ENCODE measurements at places on chromosomes 12 and 14.

GRCh38 chr14:29222671-29223268 lies 456.2 kb downstream of the FOXG1 start:
- no peak for DNase-seq

DNA sequence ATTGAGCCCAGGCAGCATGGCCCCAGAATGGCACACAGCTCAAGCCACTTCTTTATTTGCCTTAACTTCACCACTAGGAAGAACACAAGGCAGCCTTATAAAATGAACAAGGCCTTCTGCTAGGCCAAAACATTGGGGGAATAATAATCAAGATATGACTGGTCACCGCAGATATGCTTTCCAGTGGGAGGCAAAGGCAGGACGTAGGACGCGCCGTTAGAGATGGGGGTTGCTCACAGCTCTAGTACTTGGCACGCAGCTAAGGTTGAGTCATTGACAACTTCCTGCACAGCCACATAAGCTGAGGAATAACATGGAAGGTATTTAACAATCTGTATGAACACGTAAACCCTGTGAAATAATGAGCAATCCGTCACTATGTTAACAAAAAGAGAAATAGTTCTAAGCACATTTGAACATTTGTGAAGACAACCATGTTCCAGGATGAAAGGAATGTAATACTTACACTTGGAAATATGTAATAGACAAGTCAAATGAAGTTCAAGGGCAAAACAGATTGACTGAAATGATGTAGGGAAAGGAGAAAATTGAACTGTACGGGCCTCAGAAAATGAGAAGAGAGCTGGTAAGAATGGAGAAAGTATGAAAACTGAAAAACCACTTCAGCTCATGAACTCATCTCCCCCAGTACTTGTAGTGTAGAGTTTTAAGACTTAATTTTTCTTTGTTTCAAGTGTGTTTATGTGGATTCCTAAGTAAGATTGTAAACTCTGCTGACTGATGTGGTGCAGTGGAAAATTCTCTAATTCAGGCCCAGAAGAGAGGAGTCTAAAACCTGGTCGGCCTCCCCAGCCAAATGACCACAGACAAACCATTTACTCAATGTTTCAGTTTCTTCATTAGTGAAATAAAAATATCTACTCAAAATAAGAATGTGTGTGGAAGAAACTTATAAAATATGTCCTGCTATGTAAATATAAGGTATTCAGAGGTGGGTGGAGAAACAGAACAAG lies 59.3 kb upstream of the CCDC91 start:
- DNase-seq = no peak

- no peak for DNase-seq
These were observed 4.9 kb upstream of the ATP23 start for GRCh38 chr12:57936513-57936883.

DNA sequence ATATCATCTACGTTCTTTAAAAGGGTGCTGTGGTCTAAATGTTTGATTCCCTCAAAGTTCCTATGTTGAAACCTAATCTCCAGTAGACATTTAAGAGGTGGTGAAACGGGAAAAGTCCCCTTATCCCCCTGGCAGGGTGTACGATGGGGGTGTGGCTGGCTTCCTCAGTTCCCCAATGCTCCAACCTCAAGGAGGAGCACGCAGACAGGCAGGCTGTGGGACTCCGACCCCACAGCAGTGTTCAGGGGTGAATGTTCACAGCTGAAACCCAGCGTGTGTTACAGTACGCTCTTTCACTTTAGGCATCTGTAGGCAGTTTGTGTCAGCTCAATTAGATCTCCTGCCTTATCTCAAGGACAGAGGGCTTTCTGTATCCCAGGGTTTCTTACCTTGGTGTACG lies 73.2 kb downstream of the SEC23A start:
- DNase-seq = no peak

DNA sequence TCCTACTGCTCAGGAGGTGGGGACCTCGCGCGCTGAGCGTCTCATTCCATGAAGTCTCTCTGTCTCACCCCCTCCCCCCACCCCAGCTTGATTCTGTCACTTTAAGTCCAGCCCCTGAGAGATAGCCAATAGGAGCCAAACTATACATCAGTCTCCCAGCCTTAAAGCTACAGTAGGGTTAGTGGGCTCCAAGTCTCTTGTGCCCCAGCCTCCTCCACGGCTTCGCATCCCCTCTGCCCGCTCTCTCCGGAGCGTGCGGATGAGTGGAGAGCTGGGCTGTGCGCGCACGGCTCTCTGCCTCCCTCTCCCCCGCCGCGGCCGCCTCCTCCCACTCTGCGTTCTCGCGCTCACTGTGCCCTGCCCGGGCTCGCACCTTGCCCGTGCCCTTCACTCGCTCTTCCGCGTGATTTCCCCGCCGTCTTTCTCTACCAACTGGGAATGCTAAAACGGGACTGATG lies at the start of gene ESRRB:
Gene ESRRB (plus strand): TSS at position 191 of the 458 bp plus-strand sequence. CDS start 265 bp downstream, at position 456.
- no peak for DNase-seq

DNA sequence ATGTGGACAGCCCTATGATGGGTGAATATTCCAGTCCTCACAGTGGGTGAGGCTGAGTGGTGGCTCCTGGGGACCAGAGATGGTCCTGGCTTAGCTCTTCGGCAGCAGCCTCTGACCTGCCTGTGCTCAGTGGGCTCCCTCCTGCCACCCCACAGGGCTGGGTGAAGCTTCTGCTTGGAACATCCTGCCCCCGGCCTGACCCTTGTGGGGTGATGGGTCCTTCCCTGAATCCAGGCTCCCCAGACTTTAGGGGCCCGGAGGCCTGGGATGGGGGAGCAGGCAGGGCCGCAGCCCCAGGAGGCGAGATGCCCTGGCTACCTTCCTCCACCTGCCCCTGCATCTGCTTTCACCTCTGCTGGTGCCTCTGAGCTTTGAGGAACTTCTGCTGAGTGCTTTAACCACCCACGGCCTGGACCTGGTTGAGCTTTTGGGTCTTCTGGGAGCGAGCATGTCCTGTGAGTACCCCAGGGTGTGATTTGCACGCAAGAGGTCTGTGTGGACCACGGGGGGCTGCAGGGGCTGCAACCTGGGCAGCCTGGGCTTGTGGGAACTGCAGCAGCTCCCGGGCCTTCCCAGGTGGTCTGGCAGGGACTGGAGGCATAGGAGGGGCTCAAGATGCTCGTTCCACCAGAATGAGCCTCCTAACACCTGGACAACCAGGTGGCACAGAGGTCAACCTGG lies 159.5 kb downstream of the KIF26A start:
- DNase-seq = no peak

- DNase-seq = no peak
These were observed 62.9 kb downstream of the EPS8 start for GRCh38 chr12:15726027-15726877.

- no peak for DNase-seq
These were observed 28.8 kb downstream of the BHLHE41 start for GRCh38 chr12:26096036-26096435.

DNA sequence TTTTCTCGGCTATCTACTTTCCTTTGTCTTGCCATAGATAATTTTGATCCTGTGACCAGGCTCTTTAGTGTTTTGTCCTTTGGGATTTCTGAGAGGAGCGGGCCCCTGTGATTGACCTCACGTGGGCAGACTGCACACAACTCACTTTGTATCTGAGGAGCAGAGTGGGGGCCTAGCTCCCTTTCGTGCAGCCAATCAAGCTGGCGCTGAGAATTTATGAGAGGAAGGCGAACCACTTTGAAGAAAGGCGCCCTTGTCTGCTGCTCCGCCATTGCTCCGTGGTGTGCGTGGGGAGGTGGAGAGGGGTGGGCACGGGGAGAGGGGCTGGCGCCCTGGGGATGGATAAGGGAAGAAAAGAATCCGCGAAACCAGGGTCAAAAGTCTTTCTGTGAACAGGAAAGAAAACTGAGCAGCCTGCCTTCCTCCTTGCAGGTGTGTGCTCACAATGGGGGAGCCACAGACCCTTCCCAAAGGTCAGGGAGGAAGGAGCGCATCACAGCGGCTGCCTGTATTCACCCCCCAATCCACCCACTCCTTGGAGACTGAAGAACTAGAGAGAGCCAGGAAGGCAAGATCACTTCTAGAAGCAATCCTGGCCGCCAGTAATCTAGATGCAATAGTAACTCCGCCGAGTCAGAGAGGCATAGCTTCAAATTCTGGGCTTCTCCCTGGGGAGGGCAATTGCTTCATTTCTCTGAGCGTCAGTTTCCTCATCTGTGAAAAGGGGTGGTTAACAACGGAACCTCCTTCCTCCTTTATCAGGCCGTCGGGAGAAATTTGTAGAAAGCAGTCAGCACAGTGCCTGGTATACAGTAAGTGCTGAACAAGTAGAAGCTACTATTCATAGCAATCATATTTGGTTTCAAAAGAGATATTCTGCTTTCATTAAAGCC lies 24.9 kb upstream of the MED13L start:
- no peak for DNase-seq

GRCh38 chr14:61452452-61452851 lies 131.1 kb downstream of the PRKCH start:
- no peak for DNase-seq

DNA sequence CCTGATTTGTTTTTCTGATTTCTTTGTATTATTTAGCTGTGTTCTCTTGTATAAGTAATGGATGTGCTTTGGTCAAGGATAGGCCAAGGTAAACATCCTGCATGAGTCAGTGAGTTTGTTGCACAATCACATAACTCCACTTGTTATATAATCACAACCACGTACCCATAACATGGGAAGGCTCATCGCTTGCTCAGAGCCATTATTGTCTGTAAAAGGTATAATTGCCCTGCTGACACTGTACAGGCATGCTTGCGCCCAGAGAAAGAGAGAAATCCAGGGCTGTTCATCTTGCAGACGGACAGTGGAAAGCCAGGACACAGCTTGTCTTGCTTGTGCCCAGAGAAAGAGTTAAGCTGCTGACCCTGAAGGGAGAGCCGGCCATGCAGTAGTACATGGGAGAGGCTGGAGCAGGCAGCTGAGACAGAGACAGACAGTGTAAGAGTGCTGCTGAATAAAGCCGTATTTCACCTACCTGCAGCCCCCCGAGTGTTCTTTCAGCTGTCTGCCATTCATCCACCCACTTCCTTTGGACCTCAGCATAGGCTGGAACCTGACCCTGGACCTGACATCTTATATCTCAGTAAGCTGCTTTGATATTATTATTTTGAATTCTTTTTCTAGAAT lies 174.7 kb upstream of the DAAM1 start:
- DNase-seq = no peak

DNA sequence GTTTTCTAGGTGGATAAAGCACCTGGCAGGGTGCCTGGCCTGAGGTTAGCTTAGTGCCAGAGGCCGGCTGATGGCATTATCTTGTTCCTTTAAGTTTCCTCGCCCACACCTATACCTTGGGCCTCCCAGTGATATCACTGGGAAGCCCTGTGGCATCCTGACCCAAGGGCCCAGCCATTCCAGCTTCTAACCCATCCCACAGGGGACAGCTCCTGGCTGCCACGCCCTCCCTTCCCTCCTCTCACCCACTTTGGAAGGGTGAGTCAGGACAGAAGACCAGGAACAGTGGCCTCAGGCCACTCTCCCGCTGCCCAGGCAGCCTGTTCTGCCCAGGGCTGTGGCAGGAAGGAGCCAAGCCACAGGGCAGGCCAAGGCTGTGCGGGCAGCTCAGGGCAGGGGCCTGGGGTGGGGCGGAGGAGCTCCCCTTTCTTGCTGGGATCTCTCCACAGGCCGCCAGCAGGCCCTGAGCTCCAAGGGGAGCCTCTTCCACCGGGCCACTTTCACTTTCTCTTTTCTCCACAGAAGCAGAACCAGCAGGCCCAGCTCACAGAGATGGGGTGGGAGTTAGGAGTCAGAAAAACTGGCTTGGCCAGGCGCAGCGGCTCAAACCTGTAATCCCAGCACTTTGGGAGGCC lies 75.1 kb downstream of the IRF2BPL start:
- no peak for DNase-seq

- no peak for DNase-seq
These were observed 12.2 kb downstream of the ACTN1 start for GRCh38 chr14:68966872-68967301.

GRCh38 chr14:38420048-38420447 lies 164.2 kb upstream of the CLEC14A start:
- no peak for DNase-seq

DNA sequence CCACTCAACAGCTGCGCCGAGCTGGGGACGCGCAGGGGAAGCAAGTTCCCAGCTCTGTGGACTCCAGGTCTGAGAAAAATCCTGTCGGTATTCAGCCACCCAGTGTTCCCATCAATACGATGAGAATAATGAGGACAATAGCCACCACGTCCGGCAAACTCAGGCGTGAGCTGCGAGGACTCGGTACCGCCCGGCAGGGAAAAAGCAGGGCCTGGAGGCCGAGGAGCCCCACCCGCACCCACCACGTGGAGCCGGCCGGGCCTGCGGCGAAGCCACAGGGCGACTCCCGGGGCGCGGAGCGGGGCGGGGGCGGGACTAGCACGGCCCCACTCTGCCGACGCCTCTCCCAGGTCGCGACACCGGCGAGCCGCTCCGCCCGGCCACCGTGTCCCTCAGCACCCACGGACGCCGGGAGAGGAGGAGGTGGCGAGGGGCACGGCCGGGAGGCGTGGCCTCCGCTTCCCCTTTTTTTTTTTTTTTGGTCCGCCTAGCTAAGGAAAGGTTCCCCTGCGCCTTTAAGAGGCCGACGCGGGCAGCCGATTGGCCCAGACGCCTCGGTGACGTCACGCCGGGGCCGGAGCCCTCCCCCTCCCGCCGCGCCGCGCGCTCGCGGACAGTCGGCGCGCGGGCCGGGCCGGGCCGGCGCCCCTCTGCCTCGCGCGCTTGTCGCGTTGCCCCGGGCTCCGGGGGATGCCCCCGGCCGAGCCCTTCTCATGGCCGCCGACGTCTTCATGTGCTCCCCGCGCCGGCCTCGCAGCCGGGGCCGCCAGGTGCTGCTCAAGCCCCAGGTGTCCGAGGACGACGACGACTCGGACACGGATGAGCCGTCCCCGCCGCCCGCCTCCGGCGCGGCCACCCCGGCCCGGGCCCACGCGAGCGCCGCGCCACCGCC lies at the start of gene MLXIP:
Gene MLXIP (plus strand): TSS at position 616 of the 892 bp plus-strand sequence. CDS start 98 bp downstream, at position 714.
- DNase-seq = no peak

- DNase-seq = no peak
These were observed 148.8 kb downstream of the TMEM30B start for GRCh38 chr14:61132336-61132735.

DNA sequence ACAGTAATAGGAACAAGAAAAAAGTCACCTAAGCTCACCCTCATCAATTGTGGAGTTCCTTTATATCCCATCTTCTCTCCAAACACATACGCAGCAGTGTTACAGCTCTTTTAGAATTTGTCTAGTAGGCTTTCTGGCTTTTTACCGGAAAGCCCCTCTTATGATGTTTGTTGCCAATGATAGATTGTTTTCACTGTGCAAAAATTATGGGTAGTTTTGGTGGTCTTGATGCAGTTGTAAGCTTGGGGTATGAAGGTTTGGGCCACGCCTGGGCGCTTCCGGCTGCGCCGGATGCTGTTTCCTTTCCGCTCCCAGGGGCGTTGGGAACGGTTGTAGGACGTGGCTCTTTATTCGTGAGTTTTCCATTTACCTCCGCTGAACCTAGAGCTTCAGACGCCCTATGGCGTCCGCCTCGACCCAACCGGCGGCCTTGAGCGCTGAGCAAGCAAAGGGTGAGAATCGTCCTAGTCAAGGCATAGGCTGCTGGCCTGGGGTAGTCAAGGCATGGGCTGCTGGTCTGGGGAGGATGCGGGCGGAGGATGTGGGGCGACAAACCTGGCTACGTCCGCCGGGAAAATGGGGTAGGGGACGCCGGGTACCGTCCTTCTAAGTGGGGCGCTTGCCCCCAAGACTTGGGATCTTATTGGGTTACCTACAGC lies at the start of the genes C12orf57 and RNU7-1:
Gene C12orf57 (plus strand): TSS at position 301 of the 659 bp plus-strand sequence. CDS start 100 bp downstream, at position 401.
Gene RNU7-1 (plus strand): TSS at position 95 of the 659 bp plus-strand sequence.
- no peak for DNase-seq

All from cortex of kidney (tissue), 1 donor.